Stimulated activated CD4-positive, alpha-beta T cell treated with anti-CD3 and anti-CD28 coated beads, TNF-alpha, amount 100 ng/mL, for 4 hours (primary cell): ENCODE measurements at places on chromosomes 3 and 15.

- DNase-seq: no peak
Observed at GRCh38 chr15:49040151-49040550, 6.1 kb downstream of the SECISBP2L start.

GRCh38 chr3:18098960-18099587 lies 326.1 kb downstream of the SATB1 start:
- no peak for DNase-seq

- DNase-seq: no peak
Observed at GRCh38 chr15:68208636-68209240, 3.6 kb upstream of the CALML4 start.

GRCh38 chr3:133943031-133943535 lies 47.4 kb upstream of the RAB6B start:
- no peak for DNase-seq

GRCh38 chr3:24373198-24373959 lies 121.3 kb downstream of the THRB start:
- no peak for DNase-seq

DNA sequence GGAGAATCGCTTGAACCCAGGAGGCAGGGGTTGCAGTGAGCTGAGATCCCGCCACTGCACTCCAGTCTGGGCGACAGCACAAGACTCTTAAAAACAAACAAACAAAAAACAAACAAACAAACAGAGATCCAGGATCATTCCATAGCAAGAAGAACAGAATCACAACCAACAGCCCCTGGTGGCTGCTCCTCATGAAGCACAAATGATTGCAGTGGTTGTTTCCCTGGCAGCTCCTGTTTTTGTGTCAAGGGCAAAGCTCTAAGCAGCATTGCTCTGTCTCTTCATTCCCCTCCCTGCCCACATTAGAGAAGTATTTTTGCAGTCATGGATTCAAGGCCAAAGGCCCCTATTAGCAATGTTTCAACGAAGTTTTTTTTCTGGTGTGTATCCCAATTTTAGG lies 25.8 kb upstream of the BLM start:
- DNase-seq: no peak

DNA sequence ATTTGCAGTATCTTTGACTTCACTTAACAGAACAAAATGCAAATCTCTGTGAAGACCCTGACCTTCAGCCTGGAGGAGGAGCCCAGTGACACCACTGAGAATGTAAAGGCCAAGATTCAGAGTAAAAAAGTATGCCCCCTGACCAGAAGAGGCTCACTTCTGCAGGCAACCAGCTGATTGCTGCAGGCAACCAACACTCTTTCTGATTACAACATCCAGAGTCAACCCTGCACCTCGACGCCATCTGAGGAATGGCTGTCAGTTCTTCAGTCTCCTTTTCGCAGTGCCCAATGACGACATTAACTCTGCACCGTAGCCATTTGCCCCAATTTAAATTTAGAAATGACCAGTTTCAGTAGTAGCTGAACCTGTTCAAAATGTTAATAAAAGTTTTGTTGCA lies 14.9 kb downstream of the ATP13A3 start:
- no peak for DNase-seq

- DNase-seq: no peak
Observed at GRCh38 chr3:133890037-133890436, 5.6 kb downstream of the RAB6B start.
